ENCODE measurements at places on chromosomes 16 and 17. TPM values are rescaled to one million over a fixed set of nuclear protein-coding genes. Genes with fewer than 3 reads are reported as not detected.

DNA sequence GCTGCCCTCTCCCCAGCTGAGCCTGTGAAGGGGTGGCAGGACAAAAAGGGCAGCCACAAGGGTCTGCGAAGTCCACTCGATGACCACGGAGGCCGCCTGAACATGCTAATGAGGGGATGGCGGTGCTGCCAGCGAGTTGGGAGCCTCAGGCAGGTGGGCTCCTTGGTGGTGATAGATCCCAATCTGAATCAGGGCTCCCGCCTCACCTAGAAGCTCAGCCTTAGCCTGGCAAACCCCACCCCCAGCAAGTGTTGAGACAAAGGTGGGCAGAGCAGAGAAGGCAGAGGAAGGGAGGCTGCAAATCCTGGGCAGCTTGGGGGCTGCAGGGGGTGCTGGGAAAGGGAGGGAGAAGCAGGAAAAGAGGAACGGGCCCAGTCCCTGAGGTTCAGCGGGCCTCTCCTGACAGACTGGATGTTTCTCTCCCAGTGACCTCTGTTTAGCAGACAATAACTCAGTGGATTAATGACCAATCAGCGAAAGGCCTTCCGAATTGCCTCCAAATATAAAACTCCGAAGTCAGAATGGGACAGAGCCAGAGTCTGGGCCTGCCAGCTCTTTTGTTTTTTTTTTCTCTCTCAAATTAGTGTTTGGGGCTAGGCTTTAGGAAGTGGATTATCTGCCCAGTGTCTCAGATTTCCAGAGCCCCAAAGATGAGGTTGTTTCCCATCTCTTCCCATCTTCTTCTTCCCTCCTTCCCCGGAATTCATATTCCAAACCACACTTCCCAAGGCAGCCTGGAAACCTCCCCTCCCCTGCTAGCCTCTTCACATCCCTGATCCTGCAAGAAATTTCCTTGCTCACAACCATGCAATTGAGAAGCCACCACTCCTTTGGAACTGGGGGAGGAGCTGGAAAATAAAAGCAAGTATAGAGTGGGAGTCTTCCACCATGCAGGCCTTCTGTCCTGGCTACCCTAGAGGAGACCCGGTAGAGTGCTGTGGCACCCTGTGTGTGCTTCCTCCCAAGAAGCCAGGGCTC, 15.2 kb upstream of the HOXB2 start:
- DNase-seq, result no peak

GRCh38 chr16:88914750-88915368, 48.4 kb upstream of the PABPN1L start:
- DNase-seq, result no peak

GRCh38 chr17:48024149-48025039, 13.2 kb downstream of the COPZ2 start:
- no peak for DNase-seq

GRCh38 chr17:53475002-53475401, 347.7 kb upstream of the KIF2B start:
- no peak for DNase-seq

DNA sequence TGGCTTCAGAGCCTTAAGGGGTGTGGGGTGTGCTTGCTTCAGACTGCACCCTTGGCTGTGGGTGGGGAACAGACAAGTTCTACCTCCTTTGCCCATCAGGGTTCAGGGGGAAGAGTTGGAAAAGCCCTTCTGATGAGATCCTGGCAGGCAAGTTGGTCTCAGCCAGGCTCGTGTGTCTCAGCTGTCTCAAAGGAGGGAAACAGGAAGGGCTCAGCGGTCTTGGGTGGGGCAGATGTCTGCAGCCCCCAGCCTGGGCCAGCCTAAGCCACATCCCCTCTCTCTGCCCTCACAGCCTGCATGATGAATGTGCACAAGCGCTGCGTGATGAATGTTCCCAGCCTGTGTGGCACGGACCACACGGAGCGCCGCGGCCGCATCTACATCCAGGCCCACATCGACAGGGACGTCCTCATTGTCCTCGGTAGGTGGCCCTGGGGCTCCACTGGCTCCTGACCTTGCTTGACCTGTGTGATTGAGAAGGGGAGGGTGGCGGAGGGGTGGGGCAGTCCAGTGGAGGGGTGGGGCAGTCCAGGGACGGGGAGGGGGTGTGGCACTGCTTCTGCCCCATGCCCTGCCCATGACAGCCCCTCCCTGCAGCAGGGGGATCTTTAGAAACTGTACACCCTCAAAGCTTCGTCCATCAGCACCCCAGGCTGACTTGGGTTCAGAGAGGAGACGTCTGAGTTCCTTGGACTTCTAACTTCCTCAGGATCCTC, 199.5 kb downstream of the PRKCB start:
- DNase-seq, result no peak

DNA sequence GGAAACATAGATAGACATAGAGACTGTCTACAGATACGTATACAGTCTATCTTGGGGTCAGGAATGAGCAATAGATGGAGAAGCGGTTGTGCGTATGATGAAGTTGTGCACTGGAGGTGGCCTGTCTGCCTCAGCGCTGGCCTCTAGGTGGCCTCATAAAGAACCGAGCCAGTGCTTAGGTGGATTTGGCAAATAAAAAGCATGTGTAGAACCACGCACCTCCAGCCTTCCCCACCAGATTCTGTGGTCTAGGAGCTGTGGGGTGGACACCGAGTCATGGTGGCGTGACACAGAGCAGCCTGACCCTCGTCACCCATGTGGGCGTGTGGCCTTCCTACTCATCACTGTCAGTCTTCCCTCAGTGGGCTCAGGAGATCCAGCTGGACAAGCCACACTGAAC, 34.0 kb downstream of the PGS1 start:
- no peak for DNase-seq

GRCh38 chr17:68054296-68054900, 18.9 kb downstream of the KPNA2 start:
- peak; percentile 29 for DNase-seq

GRCh38 chr17:21210411-21211076, 3.4 kb downstream of the TMEM11 start:
- DNase-seq, result no peak

GRCh38 chr17:76446449-76447231, 6.3 kb downstream of the UBE2O start:
- peak; percentile 96 for DNase-seq

GRCh38 chr17:39700148-39700987, 504 bp downstream of the ERBB2 start:
- no peak for DNase-seq

DNA sequence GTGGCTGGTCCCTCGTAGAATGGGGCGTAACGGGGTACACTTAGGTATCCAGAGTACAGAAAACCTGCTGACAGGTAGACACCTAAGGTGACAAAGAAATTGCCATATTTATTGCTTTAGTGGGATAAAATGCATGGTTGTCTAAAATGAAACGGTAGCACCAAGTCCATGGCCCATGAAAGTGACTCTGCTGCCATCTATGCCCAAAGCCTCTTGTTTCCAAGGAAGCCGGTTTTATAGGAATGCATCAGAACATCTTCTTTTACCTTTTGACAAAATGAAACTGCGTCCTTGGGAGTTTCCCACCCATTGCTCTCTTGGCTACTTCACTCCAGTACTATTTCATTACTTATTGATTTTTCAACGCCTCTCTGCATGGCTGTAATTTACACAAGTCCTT, 151.3 kb upstream of the ZFHX3 start:
- DNase-seq, result no peak

- peak; percentile 100 for DNase-seq
These were observed 110.4 kb upstream of the HAS3 start for GRCh38 chr16:68995011-68995504.

DNA sequence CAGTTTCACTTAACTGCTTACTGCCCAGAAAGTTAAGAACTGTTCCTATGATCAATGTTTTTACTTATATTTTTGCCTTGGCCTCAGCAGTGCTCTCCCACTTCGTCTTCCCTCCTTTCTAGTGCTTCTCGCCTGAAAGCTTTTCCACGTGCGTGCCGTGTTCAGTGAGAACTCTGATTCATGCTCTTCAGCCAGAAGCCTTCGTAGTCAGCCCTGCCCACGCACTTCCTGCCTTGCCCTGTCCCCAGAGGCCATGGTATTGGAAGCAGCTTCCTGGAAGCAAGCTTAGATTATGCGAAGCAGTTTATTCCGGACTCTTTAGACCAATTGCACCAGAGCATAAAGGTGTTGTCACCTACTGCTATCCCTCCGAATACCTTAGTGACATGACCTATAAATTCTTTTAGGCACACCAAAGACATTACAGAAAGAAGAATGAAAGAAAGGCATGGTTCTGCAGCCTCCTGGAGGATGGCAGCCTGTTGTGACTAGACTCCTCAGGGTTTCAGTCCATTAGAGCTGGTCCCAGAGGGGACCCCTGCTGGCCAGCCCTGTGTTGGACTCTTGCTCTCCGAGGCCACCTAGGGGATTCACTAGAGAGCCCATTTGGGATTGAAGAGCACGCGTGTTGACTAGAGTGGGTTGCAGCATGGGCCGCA, 105.2 kb downstream of the RPTOR start:
- peak; percentile 81 for DNase-seq

DNA sequence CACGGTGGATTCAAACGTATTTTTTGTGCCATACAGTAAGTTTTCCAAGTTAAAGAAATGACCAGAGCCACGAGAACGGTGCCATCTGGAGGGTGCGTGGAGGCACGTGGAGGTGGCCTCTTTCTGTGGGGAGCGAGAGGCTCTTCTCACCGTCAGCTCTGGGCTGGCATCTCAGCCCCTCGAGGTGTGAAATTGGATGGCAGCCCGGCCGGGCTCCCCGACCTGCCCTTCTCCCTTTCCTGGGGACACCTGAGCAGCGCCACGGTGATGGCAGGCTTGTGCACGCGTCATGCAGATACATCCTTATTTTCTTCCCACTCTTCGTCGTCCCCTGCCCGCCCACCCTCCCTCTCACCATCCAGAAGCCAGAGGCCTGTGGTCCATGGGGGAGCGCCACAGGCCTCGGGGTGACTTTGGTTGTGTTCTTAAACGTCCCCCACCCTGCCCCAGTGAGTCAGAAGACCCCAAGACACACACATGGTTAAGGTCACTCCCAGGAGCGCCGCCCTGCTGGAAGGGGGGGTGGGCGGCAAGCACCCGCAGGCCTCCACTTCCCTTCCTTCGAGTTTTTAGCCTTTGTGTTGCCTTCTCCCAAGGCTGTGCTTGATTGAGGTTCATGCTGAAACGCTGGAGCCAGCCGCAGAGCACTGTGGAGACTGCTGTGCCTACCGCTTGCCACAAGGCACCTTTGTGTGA, 109.4 kb downstream of the BANP start:
- DNase-seq, result no peak

DNA sequence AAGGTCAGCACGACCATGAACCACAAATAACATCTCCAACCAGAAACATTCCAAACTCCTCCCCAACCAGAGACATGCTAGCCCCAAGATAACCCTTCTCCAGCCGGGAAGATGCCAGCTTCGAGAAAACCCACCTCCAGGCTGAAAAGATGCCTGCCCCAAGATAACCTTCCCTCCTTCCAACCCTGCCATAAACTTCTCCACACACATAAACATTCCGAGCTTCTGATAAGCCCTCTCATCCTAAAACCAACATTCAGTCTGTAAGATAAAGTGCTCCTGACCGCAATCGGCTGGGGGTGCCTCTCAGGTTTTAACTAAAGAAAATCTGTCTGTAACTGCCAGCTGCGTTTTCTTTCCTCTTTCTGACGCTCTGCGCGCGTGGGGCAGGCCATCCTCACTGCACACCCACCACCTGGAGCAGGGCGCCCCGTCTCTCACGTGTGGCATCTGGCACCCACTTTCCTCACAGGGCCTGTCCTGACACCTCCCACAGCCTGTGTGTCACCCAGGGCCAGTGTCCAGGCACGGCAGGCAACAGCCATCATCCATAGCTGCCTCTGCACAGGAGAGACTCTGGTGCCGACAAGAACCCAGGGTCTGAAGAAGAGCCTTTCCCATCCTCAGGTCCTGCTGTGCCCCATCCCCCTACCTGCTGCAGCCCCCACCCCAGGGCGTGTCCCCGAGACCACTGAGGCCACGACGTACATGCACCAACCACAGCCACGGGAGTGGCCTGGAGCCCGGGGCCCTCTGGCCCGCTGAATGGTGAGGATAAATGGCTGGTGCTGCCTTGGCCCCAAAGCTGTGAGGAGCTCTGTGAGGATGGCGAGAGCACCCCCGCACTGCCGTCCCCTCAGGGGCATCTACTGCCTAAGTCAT, 3.7 kb downstream of the TEPSIN start:
- no peak for DNase-seq

DNA sequence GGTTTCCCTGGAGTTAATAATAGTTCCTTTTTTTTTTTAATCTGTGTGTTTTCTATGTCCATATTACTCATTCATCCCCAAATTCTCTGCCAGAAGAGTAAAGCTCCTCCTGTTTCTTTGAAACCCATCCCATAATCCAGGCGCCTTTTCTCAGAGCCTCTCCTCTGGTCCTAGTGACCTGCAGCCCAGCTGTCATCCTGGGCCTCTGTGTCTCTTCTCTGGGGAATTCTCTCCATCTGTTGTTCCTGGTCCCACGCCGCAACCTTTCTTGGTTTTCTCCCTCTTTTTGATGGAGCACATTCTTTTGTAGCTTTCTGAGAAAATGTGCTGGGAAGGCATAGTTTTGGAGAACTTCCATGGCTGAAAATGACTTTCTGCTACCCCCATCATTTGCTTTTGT, 10.2 kb downstream of the KATNB1 start:
- no peak for DNase-seq

DNA sequence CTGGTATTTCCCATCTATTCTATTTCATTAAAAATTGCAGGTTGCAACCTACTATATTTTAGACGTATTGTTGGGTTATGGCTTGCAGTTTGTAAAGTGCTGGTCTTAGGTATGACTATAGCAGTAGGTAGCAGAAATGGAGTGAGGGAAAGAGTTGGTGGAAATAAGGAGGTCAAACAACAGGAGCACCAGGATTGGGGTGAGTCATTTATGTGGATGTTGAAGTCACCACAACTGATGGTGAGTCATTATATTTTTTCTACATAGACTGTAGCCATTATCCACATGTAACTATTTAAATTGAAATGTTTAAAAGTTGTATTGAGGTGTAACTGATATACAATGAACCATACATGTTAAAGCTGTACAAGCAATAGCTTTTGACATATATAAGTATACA, 25.0 kb upstream of the HS3ST3A1 start:
- DNase-seq, result peak; percentile 72

- DNase-seq, result no peak
These were observed 119.5 kb upstream of the SHISA6 start for GRCh38 chr17:11121341-11121985.

- no peak for DNase-seq
These were observed 221.8 kb upstream of the IRX3 start for GRCh38 chr16:54508351-54508750.

- DNase-seq, result no peak
These were observed 130.6 kb upstream of the DNAH9 start for GRCh38 chr17:11467639-11468038.

- peak; percentile 33 for DNase-seq
These were observed 367 bp downstream of the MGRN1 start for GRCh38 chr16:4624827-4625559.

GRCh38 chr16:79601092-79601930, 774 bp upstream of the MAF start:
- DNase-seq, result peak; percentile 21

- DNase-seq, result peak; percentile 23
These were observed 19.1 kb downstream of the WIPI1 start for GRCh38 chr17:68437979-68438822.

GRCh38 chr17:38815576-38816193, 9.4 kb downstream of the CWC25 start:
- peak; percentile 37 for DNase-seq

The C17orf50 gene
- not detected for total RNA-seq

The DOC2A gene
- not detected for total RNA-seq

The FA2H gene
- total RNA-seq, result 3.2 TPM

The ABCC1 gene
- total RNA-seq, result 31.3 TPM

The TIGD7 gene
- 2.4 TPM for total RNA-seq

The EVPLL gene
- total RNA-seq, result 10.3 TPM

The ACE gene
- total RNA-seq, result not detected

The GRAP gene
- total RNA-seq, result not detected

The CDH8 gene
- total RNA-seq, result 2.6 TPM

The ADGRG3 gene
- total RNA-seq, result 0.13 TPM

The KRTAP4-2 gene
- not detected for total RNA-seq

The KRT32 gene
- total RNA-seq, result not detected

All from bronchial epithelial cell (primary cell).